MG63 (cell line): ENCODE measurements at places on chromosomes 6 and 20. TPM values are rescaled to one million over a fixed set of nuclear protein-coding genes. Genes with fewer than 3 reads are reported as not detected.

WASF1 gene
- total RNA-seq: 4.7 and 4.8 TPM in 2 replicates

EYA4 gene
- total RNA-seq: 6.1 and 12.0 TPM in 2 replicates

MYL9 gene
- 1.3 TPM in 1 of 2 replicates, not detected in the other for total RNA-seq

SLC25A27 gene
- total RNA-seq: 0.32 and 15.2 TPM in 2 replicates

TTK gene
- total RNA-seq: 43.2 and 173 TPM in 2 replicates

ROS1 gene
- total RNA-seq: 0.43 and 0.76 TPM in 2 replicates

PBOV1 gene
- not detected in 2 replicates for total RNA-seq

MLIP gene
- not detected in 2 replicates for total RNA-seq

EPM2A gene
- 3.0 and 8.5 TPM in 2 replicates for total RNA-seq

DSE gene
- 5.4 and 6.4 TPM in 2 replicates for total RNA-seq

MEP1A gene
- not detected in 2 replicates for total RNA-seq

MUCL3 gene
- total RNA-seq: not detected in 2 replicates

SGK2 gene
- total RNA-seq: 0.72 TPM in 1 of 2 replicates, not detected in the other

SPAG4 gene
- 0.47 and 1.4 TPM in 2 replicates for total RNA-seq

ZBTB12 gene
- 0.67 and 9.3 TPM in 2 replicates for total RNA-seq

SIRPB2 gene
- total RNA-seq: not detected in 2 replicates

PGBD1 gene
- total RNA-seq: 4.6 and 9.3 TPM in 2 replicates

EPHA7 gene
- 4.3 and 7.0 TPM in 2 replicates for total RNA-seq

HLA-DQB1 gene
- not detected in 2 replicates for total RNA-seq

SMLR1 gene
- not detected in 2 replicates for total RNA-seq

FERMT1 gene
- 1.5 TPM in 2 replicates for total RNA-seq

RAET1G gene
- 3.2 TPM in 1 of 2 replicates, not detected in the other for total RNA-seq

ZNF343 gene
- 2.2 and 3.7 TPM in 2 replicates for total RNA-seq

BPIFA1 gene
- total RNA-seq: not detected in 2 replicates

ACTL10 gene
- 2.4 and 3.5 TPM in 2 replicates for total RNA-seq

RIN2 gene
- total RNA-seq: 14.3 and 15.2 TPM in 2 replicates

NT5E gene
- 40.8 and 60.9 TPM in 2 replicates for total RNA-seq

BPIFB4 gene
- total RNA-seq: not detected in 2 replicates

SLC4A11 gene
- 0.20 TPM in 1 of 2 replicates, not detected in the other for total RNA-seq

GJA10 gene
- total RNA-seq: not detected in 2 replicates

RIMS1 gene
- 9.6 and 17.4 TPM in 2 replicates for total RNA-seq

CYP21A2 gene
- total RNA-seq: not detected in 2 replicates

SPEF1 gene
- 0.95 TPM in 1 of 2 replicates, not detected in the other for total RNA-seq

GSTA3 gene
- not detected in 2 replicates for total RNA-seq

IMPG1 gene
- total RNA-seq: not detected in 2 replicates

BCAS1 gene
- total RNA-seq: not detected in 2 replicates

CYP39A1 gene
- total RNA-seq: 0.10 TPM in 1 of 2 replicates, not detected in the other

AVP gene
- total RNA-seq: not detected in 2 replicates

WFDC5 gene
- total RNA-seq: not detected in 2 replicates

VIP gene
- not detected in 2 replicates for total RNA-seq

NKX2-2 gene
- total RNA-seq: 3.1 and 8.1 TPM in 2 replicates

BHLHE23 gene
- total RNA-seq: not detected in 2 replicates

FRMD1 gene
- total RNA-seq: not detected in 2 replicates

OLIG3 gene
- total RNA-seq: not detected in 2 replicates

ECT2L gene
- not detected in 2 replicates for total RNA-seq

NNAT gene
- not detected in 2 replicates for total RNA-seq

SOX18 gene
- total RNA-seq: 0.22 and 0.92 TPM in 2 replicates

LYRM2 gene
- total RNA-seq: 7.1 and 28.4 TPM in 2 replicates

PPP1R14C gene
- total RNA-seq: 3.3 and 3.6 TPM in 2 replicates

NKAIN2 gene
- total RNA-seq: not detected in 2 replicates
